Hair follicular keratinocyte (primary cell): ENCODE measurements at places on chromosomes 4 and X. TPM values are rescaled to one million over a fixed set of nuclear protein-coding genes. Genes with fewer than 3 reads are reported as not detected.

The IGSF1 gene
- total RNA-seq, result 0.11 TPM in 1 of 2 replicates, not detected in the other

The TCEAL6 gene
- total RNA-seq, result not detected in 2 replicates

The BMX gene
- not detected in 2 replicates for total RNA-seq

The PPP4R3C gene
- total RNA-seq, result not detected in 2 replicates

The ARR3 gene
- total RNA-seq, result not detected in 2 replicates

The HTN1 gene
- total RNA-seq, result not detected in 2 replicates

The ARSJ gene
- 16.5 and 20.1 TPM in 2 replicates for total RNA-seq

The DOCK11 gene
- total RNA-seq, result 8.2 and 9.1 TPM in 2 replicates

The SMIM31 gene
- total RNA-seq, result not detected in 2 replicates

The NMU gene
- 0.78 and 3.8 TPM in 2 replicates for total RNA-seq

The METTL14 gene
- 34.4 and 51.1 TPM in 2 replicates for total RNA-seq

The PDK3 gene
- 5.0 and 8.3 TPM in 2 replicates for total RNA-seq

The ZNF711 gene
- 0.76 and 1.2 TPM in 2 replicates for total RNA-seq

The MAGEA6 gene
- not detected in 2 replicates for total RNA-seq

The NWD2 gene
- not detected in 2 replicates for total RNA-seq

The HSD17B13 gene
- not detected in 2 replicates for total RNA-seq

The CTAG2 gene
- total RNA-seq, result not detected in 2 replicates

The TMPRSS11D gene
- total RNA-seq, result not detected in 2 replicates

The VCX2 gene
- total RNA-seq, result not detected in 2 replicates

The CFP gene
- not detected in 2 replicates for total RNA-seq

The SOD3 gene
- total RNA-seq, result not detected in 2 replicates

The PRDM8 gene
- 8.0 and 11.0 TPM in 2 replicates for total RNA-seq

The TMEM271 gene
- not detected in 2 replicates for total RNA-seq

The SSX4 gene
- total RNA-seq, result not detected in 2 replicates

The FRMPD4 gene
- 0.08 TPM in 2 replicates for total RNA-seq

The LANCL3 gene
- 0.70 and 0.76 TPM in 2 replicates for total RNA-seq

The PCDH18 gene
- total RNA-seq, result under 0.01 and 0.42 TPM in 2 replicates

The RNF113A gene
- total RNA-seq, result 11.6 and 14.5 TPM in 2 replicates

The MAGEE2 gene
- total RNA-seq, result not detected in 2 replicates

The HS6ST2 gene
- total RNA-seq, result 0.23 and 0.38 TPM in 2 replicates

The PLP1 gene
- not detected in 2 replicates for total RNA-seq

The HSFX4 gene
- not detected in 2 replicates for total RNA-seq
